GM12878 (cell line): ENCODE measurements at places on chromosomes 6 and 20. TPM values are rescaled to one million over a fixed set of nuclear protein-coding genes. Genes with fewer than 3 reads are reported as not detected.

DNA sequence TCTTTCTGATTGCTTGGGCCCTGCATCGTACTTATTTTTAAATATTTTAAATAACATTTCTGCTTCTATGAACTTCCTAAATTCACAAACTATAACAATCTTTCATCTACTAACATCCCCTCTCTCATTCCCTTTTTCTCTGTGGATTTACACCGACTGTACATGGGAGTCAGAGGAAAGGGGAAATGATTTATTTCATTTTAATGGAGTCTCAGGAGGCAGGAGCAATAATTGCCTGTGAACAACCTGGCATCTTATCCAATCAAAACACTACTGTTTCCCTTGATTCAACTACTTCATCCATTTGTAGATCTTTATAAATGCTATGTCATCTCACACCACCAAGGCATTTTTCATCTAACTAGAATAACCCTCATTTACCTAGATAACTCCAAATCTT is 89.6 kb downstream of the FHL5 start:
- DNase-seq: no peak

GRCh38 chr6:21171801-21172200 is 421.8 kb upstream of the SOX4 start:
- no peak for DNase-seq

GRCh38 chr20:1307171-1307570 is 21.8 kb downstream of the SDCBP2 start:
- no peak for DNase-seq

- DNase-seq: no peak
These were observed 5.2 kb downstream of the RAET1G start for GRCh38 chr6:149917679-149918078.

DNA sequence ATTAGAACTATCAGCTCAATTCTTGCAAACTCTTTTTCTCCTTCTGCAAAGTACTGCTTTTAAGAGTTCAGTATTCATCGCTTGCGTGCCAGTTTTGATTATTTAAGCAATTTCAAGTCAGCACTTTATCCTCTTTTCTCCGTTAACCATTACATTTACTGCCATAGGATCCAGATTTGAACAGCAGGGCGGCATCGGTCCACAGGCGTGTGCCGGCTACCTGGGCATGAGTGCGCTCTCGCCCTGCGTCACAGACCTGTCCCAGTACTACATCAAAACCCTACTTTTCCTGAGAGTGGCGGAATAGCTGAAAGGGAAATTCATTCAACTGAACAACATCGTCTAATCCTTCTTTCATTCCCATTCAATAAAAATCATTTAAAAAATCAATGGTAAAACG is 53.4 kb downstream of the MYLK4 start:
- DNase-seq: no peak

DNA sequence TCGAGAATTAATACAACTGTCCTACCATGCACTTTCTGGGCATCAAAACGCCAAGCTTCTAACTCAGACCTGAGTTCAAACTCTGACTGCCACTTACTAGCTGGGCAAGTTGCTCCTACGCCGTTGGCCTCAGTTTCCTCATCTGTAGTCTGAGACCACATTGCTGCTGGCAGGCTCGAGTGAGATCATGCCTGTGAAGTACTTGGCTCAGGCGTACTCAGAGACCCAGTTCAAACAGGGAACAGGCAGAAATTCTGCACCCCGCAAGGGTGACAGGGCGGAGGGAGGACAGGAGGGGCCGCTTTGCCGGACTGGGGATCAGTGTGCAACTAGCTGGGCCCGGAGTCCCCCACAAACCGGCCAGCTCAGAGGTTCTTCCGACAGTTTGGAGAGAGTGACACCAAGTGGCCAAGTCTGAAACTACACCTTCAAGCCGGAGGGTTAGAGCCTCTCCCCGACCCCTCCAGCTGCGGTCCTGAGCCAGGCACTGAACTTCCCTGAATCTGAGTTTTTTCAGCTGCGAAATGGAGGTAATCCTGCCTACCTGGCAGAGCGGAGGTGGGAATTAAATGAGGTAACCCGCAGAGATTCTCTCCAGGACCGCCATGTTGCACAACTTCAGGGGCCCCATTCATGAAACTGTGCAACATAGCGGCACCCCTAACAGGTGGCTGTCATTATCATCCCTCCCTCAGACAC is 46.0 kb upstream of the PTPN1 start:
- DNase-seq: no peak

SEMG1 gene
- not detected in 2 replicates for total RNA-seq

GTF3C6 gene
- total RNA-seq: 92.3 and 95.4 TPM in 2 replicates

ENPP5 gene
- not detected in 2 replicates for total RNA-seq

RREB1 gene
- total RNA-seq: 27.3 and 30.3 TPM in 2 replicates

DNA sequence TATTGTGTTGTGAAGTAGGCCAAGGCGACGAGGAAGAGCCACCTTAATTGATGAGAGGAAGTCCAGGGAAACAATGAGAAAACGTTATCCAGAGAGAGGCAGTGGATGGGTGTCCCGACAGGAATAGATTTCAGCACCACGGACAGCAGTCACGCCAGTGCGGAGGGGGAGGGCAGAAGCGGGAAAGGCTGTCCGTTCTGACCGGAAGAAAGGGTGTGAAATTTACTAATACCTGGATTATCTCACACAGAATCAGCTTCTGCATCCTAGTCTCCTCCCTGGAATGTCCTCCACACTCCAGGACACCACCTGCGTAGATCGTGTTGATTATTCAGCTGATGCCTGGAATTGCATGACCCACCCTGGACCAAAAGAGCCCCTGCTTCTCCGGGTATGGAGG is 7.4 kb upstream of the BPIFA3 start:
- DNase-seq: no peak

CLPSL2 gene
- 1.2 and 1.3 TPM in 2 replicates for total RNA-seq

GNMT gene
- total RNA-seq: 0.74 and 1.2 TPM in 2 replicates

GRCh38 chr6:4316867-4317400 is 181.6 kb upstream of the ECI2 start:
- DNase-seq: no peak

DNA sequence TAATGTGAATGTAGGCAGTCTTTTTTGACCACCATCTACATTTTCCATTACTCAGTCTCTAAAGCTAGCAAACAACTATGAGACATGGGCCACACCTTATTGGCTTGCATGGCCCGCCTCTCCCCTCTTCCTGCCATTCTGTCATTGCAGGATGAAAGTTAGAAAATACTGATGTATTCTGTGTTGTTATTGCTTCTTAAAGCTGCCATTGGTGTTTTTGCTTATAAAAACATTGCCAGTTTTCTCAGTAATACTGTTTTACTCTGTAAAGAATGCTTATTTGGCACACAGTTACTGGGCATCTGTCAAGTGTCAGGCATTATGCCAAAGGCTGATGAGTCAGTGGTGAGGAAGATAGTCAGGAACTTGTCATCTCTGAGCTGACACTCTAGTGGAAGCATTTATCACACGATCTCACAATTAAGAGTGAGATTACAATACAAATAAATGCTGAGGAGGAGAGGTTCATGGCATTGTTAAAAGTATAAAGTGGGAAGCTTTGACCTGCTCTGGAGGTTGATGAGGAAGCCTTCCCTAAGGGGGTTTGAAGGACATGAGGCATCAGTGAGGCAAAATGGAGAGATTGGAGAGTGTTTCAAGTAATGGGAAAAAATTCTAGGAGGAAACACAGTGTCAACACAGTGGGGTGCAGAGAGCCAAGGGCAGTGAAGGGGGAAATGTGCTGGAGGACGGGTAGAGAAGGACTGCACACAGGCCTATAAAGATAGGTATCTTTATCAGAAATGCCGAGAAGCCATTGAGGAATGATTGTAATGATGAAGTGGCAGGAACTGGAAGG is 14.7 kb downstream of the KLHL32 start:
- no peak for DNase-seq

FAM209B gene
- total RNA-seq: 0.44 TPM in 1 of 2 replicates, not detected in the other

TXLNB gene
- total RNA-seq: 0.21 TPM in 2 replicates
